ENCODE measurements at places on chromosomes 16 and 17.

DNA sequence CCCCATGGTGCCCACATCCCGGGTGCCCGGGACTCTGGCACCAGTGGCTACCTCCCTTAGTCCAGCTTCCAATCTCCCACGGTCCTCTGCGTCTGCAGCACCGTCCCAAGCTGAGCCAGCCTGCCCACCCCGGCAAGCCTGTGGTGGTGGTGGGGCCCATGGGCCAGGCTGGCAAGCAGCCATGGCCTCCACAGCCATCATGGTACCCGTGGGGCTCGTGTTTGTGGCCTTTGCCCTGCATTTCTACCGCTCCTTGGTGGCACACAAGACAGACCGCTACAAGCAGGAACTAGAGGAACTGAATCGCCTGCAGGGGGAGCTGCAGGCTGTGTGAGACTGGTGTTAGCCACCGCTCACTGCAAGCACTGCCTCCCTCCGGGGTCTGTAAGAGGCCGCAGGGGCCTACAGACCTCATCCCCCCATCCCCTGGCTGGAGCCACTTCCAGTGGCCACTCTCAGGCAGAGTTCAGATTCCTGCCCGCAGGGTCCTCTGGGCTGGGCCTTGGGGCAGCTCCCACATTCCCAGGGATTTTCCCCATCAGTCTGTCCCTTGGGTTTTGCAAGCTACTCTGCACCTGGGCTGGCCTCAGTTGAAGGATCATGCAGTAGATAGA is 3.9 kb upstream of the SETD1A start:
- DNase-seq, result peak; percentile 69

GRCh38 chr17:61399131-61400065 is at the start of gene TBX2:
Gene TBX2 (plus strand): TSS chr17:61399843. CDS start chr17:61400177, 334 bp downstream.
- no peak for DNase-seq

DNA sequence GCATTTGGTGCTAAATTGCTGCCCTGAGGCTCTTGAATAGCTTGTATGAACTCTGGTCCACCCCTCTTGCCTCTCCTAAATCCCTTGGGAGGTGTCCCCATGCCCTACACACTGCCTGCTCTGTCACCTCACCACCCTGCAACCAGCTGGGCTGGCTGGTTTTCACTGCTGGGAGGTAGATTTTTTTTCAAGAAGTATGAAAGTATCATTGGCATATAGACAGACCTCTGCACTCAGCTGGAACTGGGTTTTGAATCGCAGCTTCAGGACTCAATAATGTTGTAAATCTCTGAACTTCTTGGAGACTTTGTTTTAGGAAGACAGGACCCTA is 184.9 kb downstream of the MSI2 start:
- DNase-seq, result no peak

GRCh38 chr17:32783602-32784001 is 93.3 kb downstream of the MYO1D start:
- DNase-seq, result peak; percentile 54

DNA sequence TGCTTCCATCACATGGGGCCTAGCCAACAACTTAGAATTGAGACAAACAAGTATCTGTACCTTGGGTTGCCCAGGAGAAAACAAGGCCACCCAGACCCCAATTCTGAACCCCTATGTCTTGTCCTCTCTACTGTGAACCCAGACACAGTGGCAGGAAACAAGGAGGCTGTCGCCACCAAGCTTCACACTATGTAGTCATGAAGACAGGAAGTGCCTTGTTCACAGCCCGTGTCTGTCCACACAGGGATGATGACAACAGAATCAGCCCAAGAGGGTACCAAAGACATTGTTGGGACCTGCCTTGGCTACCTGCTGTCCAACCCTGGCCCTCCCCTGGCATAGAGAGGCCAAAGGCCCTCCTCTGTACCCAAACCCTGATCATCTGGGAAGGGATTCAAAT is 84.8 kb downstream of the CDYL2 start:
- DNase-seq, result peak; percentile 35

DNA sequence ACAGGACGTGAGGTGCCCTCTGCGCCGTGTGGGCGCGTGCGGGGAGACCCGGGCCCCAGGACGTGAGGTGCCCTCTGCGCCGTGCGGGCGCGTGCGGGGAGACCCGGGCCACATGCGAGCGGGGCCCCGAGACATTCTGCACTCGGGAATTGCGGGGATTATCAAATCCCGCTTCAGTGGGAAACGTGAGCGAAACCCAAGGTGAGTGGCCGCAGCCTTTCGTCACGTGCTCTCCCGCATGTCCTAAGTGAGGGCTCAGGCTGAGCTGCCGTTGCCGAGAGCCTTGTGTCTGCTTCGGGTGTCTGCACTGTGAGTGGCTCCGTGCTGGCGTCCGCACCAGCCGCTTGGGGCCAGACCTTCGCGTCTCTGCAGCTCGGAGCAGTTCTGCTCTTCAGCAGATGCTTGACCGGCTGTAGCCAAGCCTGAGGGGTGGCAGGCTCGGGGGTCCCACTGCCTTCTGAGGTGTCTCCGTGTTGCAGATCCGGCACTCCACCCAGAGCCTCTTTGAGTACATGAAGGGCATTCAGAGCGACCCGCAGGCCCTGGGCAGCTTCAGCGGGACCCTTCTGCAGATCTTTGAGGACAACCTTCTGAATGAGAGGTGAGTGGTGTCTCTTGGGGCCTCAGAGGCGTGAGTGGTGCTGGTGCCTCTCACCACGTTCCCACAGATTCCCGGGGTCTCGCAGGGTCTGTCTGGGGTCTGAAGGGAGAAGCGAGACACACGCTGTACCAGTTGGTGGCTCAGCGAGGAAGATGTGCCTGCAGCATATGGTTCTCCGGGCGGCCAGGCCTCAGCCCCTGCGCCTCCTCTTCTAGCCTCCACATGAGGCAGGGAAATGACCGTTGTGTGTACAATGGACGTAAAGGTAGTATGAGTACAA is 90.5 kb upstream of the ZNF750 start:
- no peak for DNase-seq

DNA sequence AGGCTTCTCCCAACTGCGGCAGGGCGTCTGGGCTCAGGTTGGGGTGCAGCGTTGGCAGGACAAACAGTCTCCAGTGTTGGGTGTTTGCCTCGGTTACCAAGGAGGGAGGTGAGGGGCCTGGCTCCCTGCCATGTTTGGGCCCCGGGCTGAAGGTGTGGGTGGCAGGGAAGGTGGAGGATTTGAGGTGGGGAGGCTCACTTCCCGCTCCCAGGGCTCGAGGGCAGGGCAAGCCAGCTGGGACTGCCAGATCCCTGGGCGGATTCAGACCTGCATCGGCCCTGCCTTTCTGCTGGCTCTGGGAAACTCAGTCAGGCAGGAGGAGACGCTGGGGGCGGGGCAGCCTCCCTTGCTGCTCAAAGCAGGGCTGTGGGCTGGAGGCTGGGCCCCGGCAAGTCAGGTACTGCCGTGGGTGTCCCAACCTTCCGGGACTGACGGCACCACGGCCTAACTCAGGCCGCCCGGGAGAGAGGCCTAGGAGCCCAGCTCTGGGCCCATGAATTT is 31.3 kb upstream of the KRT17 start:
- no peak for DNase-seq

GRCh38 chr16:77905374-77905920 is 116.9 kb upstream of the CLEC3A start:
- no peak for DNase-seq

DNA sequence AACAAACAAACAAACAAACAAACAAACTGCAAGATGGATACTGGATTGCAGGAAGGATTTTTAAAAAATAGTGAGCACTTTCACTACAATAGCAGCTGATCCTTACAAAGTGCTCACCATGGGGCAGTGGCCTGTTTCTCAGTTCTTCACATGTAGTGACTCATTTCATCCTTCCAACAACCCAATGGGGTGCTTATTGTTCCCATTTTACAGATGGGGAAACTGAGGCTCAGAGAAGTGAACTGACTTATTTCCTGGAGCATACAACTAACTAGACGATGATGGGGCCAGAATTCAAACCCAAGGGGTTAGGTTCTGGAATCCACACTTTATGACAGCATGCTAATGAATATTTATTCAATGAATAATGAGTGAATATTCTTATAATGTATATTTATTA is 61.2 kb downstream of the MYH11 start:
- no peak for DNase-seq

GRCh38 chr16:72287649-72288048 is 115.7 kb upstream of the PMFBP1 start:
- DNase-seq, result no peak

DNA sequence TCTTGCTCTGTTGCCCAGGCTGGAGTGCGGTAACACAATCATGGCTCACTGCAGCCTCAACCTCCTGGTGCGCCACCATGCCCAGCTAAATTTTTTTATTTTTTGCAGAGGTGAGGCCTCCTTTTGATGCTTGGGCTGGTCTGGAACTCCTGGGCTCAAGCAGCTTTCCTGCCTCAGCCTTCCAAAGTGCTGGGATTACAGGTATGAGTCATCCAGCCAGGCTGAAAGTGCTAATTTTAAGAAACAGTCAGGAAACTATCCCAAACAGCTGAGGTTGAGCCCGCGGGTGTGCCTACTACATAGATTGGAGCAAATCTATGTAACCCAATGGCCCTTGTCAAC is 738 bp upstream of the XPO6 start:
- no peak for DNase-seq

- DNase-seq, result no peak
These were observed 54.6 kb downstream of the ACTG1 start for GRCh38 chr17:81457917-81458555.

DNA sequence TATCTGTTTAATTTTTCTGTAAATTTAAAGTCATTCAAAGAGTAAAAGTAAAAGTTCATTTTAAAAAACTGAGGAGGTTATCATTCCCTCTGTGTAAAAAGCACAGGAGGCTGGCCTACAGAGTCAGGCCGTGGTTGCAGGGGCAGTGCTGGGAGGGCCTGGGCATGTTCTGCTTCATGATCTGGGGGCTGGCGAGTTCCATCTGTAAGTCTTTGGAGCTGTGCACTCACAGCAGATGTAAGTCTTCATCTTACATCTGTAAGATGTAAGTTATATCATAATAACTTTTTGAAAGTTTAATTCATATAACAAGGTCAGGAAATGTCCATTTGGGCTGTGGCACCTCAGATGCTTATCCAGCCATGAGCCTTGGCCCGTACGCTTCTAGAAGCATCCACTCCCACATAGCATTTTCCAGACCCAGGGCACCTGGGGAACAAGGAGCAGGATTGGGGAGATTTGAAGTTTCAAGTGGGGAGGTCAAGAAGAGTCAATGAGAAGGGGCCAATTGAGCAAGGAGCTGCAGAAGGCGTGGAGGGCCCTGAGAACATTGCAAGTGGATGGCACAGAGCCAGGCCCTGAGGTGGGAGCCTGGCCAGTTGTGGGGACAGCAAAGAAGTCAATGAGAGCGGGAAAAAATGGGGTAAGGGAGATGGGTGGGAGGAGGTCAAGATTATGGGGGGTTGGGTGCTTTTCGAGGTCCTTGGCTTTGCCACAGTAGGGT is 54.1 kb downstream of the TNFRSF13B start:
- no peak for DNase-seq

DNA sequence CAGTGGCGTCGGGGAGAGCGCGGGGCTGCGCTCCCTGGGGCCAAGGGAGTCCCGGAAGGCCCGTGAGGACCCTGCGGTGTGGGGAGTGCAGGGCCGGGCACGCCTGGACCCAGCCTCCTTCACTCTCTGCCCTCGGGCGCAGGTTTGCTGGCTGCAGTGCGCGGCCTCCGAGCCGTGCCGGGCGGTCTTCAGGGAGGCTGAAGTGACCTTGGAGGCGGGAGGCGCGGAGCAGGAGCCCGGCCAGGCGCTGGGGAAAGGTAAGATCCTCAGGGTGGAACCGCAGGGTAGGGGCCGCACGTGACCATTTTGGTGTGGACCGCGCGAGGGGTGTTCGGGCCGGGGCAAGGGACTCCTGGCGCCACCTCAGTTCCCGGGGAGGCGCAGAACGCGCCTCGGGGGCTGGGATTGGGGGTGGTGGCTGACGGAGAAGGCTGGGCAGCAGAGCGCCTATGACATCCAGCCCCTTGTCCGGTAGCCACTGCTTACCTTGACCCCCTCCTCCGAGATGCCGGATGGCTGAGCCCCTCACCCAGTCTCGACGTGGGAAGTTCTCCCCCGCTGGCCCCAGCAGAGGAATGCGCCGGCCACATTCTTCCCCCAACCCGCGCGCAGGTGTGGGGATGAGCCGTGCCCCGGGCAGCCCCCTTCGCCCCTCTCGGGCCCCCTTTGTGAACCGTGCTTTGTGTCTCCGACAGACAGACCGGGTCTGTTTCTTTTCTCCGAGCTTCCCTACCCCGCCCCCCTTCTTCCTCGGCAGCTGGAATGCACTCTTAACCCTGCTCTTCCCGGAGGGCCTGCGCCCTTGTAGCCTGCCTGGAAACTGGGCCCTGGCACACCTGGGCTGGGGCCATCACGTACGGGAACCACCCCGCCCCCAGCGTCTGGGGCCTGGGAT is 631 bp downstream of the CDH3 start:
- no peak for DNase-seq

DNA sequence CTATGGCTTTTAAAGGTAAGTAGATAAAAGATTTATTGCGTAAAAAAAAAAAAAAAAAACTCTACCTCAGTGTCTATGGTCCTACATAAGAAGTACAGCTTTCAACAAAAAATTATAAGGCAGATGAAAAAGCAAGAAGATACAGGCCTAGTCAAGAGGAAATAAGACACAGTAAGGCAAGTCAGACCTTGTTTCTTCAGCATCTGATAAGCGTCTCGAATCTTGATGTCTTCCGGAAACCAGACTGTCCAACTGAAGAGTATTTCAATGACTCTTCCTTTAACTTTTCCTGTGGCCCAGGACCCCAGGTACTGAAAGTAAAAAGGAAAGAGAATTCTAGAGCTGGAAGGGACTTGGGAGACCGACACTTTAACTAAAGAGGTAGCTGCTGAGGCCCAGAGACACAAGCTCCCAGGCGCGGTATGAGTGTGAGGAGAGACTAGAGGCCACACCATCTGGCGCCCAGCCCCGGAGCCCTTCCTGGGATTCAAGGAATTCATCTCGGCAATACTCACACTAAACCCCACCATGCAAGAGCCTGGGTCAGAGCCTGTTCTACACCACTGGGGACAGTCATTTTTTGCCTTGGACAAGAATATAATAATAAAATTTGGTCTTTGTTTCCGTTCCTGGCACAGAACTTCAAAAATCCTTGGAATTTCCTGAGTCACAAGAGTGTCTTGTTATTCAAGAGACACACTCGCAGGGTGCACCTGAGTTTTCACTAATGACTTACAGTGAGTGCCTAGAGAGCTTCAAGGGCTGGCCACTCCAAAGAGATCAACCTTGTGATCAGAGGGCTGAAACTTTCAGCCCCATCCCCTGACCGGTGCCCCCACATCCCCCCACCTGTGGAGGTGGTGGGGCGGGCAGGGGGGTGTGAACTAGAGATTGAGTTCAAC is 18.6 kb downstream of the GGA2 start:
- no peak for DNase-seq

- no peak for DNase-seq
These were observed 24.3 kb upstream of the GSE1 start for GRCh38 chr16:85588562-85589503.

GRCh38 chr16:88905563-88905962 is 39.1 kb upstream of the PABPN1L start:
- no peak for DNase-seq

DNA sequence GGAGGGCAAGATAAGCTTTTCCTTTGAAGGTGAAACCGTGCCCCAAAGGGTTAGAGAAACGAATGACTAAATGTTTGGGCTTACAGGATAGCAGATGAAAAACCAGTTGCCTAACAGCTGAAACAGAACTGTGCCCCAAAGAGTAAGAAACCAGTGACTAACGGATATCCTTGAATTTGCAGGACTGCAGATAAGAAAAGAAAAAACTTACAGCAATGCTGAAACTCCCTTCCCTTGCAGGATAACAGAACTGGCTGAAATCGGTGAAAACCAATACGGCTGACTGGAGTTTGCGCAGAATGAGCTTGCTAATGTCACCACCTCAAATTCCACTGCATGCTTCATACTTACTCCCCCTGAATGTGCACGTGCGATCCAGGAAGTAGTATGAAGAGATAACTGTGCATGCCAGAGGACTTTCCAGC is 175.2 kb upstream of the NLRP1 start:
- DNase-seq, result no peak

GRCh38 chr16:31427441-31428278 is 500 bp downstream of the COX6A2 start:
- DNase-seq, result peak; percentile 58
